Psoas muscle (tissue), 8 donors: ENCODE measurements at places on chromosomes 2 and 18. TPM values are rescaled to one million over a fixed set of nuclear protein-coding genes. Genes with fewer than 3 reads are reported as not detected.

The BOLL gene
- total RNA-seq, result 4.3 TPM

The CYBRD1 gene
- 15.7 TPM for total RNA-seq

- H3K36me3 ChIP-seq, result no peaks in the 10 kb centered on the region
- H3K4me3 ChIP-seq, result no peak overlapping the region
- no peak overlapping the region for H3K27ac ChIP-seq
- H3K4me1 ChIP-seq, result peaks cover 13% of the 10 kb centered on the region
- no peaks in the 10 kb centered on the region for H3K27me3 ChIP-seq
Measured at GRCh38 chr2:197986977-197987376, 182.6 kb downstream of the PLCL1 start.

- no peak for DNase-seq
- H3K27me3 ChIP-seq, result no peaks in the 10 kb centered on the region
- H3K36me3 ChIP-seq, result no peaks in the 10 kb centered on the region
- H3K4me1 ChIP-seq, result peaks cover 8% of the 10 kb centered on the region
Measured at GRCh38 chr2:62038975-62039771, 133.7 kb downstream of the COMMD1 start.

DNA sequence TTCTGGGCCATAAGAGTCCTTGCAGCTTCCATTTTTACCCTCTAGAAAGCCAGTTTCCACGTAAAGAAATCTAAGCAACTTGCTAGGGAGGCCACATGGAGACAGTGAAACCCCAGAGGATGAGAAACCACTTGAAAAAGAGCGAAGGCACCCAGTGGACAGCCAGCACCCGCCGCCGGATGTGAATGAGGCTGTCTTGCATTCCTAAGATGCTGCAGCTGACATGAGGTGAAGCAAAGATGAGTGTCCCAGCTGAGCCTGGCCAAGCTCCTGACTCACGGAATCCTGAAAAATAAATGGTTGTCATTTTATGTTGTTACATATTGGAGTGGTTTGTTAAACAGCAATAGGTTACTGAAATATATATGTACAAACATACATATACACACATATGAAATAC lies 65.9 kb upstream of the STPG4 start:
- H3K27ac ChIP-seq, result peak overlapping the region; percentile 56
- H3K4me1 ChIP-seq, result peaks cover 35% of the 10 kb centered on the region
- no peak overlapping the region for H3K4me3 ChIP-seq
- no peaks in the 10 kb centered on the region for H3K27me3 ChIP-seq
- H3K36me3 ChIP-seq, result no peaks in the 10 kb centered on the region
- no peak for DNase-seq

DNA sequence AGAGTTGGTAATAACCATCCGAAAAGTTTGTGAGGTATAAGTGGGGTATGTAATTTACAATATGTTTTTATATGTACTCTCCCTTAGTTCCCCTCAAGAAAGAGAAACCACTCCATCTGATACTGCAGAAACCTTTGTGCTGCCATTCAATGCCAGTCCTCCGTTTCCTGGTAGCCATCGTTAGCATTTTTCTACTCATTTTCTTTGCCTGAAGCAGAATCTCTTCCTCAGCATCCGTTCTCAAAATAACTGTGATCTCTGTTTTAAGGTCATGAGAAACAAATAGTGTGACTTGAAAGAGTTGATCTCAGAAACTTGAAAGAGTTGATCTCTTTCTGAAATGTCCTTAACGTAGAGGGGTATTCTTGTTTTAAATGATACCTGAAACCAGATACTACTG lies 996 bp downstream of the PTCD3 start:
- H3K4me3 ChIP-seq, result peak overlapping the region; percentile 77
- peaks cover 45% of the 10 kb centered on the region for H3K4me1 ChIP-seq
- DNase-seq, result no peak
- H3K27ac ChIP-seq, result peak overlapping the region; percentile 86

DNA sequence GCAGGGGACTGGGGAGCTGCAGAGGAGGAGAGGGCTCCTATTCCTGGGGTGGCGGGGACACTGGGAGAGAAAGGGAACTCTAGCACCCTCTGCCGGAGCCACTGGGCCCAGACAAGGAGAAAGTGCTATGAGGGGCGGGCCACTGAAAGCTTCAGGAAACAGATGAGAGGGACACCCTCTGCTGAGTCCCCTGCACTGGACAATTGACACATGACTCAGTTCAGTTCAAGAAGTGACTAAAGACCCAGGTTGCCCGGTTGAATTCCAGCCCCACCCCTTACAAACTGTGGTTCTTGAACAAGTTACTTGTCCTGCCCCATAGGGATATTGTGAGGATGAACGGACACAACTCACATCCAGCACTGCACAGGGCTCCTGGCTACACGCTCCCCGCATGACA lies 5.0 kb downstream of the RUFY4 start:
- no peaks in the 10 kb centered on the region for H3K27me3 ChIP-seq
- H3K4me1 ChIP-seq, result no peaks in the 10 kb centered on the region
- no peaks in the 10 kb centered on the region for H3K36me3 ChIP-seq
- DNase-seq, result no peak
- H3K27ac ChIP-seq, result no peak overlapping the region
- H3K4me3 ChIP-seq, result no peak overlapping the region
